Stimulated activated CD4-positive, alpha-beta T cell treated with anti-CD3 and anti-CD28 coated beads, Interleukin-15, amount 100 ng/mL, for 24 hours (primary cell): ENCODE measurements at places on chromosomes 2 and 18.

DNA sequence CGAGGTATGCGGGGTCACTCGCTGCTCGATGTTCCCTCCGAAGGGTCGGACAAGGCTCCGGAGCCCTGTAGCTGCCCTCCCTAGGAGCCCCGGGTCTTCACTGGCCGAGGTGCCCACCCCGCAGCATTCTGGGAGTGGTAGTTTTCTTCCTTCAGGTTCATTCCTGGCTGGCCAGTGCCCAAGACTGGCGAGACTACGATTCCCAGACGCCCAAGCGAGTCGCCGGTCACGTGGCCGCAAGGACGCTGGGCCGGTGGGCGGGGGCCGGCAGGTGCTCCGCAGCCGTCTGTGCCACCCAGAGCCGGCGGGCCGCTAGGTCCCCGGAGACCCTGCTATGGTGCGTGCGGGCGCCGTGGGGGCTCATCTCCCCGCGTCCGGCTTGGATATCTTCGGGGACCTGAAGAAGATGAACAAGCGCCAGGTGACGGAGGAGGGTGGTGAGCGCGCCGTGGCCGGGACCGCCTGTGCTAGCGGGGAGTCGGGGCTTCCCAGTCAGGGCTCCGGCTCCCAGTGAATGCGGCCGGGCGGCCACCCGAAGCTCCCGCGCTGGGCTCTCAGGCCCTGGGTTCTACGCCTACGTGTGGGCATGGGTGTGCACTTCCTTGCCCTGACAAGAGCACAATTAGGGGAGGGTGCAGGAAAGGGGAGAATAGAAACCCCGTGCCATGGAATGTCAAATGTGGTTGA lies at the start of gene SEC11C:
Gene SEC11C, plus strand, starts transcription at position 270 of the 687 bp plus-strand sequence. Its CDS starts 65 bp downstream, at position 335.
- peak; percentile 97 for DNase-seq

- DNase-seq: no peak
These were observed 860.8 kb upstream of the ACVR2A start for GRCh38 chr2:146984014-146984413.

DNA sequence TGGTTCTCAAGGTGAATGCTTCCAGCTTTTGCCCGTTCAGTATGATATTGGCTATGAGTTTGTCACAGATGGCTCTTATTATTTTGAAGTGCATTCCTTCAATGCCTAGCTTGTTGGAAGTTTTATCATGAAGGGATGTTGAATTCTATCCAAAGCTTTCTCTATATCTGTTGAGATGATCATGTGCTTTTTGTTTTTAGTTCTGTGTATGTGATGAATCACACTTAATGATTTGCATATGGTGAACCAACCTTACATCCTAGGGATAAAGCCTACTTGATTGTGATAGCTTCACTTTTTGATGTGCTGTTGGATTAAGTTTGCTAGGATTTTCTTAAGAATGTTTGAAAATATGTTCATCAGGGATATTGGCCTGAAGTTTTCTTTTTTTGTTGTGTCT lies 112.1 kb downstream of the MBD2 start:
- DNase-seq: no peak

DNA sequence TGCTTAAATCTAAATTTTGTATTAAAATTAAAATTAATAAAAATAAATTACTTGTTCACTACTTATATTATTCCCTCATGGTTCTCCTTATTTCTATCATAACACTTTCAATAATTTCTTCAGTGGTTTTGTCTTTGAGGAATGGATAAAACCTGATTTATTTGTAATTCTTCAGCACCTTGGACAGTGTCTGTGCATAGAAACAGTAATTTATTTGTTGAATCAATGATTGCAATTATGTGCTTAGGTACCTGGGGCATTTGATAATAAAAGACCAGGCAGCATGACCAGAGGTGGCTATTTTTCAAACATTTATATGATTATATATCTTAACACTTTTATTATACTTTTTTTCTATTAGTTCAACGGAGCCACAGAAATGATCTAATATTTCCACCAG lies 1062.7 kb downstream of the DSC3 start:
- no peak for DNase-seq

GRCh38 chr18:12838178-12838634 lies 45.8 kb downstream of the PTPN2 start:
- DNase-seq: no peak

DNA sequence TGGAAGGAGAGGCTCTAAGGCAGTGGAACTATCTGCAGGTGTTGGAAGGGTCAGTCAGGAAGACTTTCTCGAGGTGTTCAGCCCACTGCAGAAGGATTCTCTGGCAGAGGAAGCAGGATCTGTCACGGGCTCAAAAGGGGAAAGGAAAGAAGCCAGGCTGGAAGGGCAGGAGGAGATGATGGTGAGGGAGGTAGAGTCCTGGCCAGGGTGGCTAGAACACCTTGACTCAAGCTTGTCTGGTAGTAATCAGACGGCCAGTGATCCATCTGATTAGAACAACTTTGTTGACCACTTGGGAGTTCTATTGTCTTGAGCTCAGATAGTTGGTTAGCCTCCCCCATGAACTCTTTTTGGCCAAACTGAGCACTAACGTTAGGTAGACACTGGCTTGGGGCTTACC lies 9.7 kb upstream of the ATOH8 start:
- no peak for DNase-seq
